ENCODE measurements at places on chromosomes 1 and 21.

- DNase-seq = no peak
These were observed 40.2 kb downstream of the BCL9 start for GRCh38 chr1:147581459-147581858.

GRCh38 chr1:226123212-226123560 lies 60.7 kb downstream of the H3-3A start:
- DNase-seq = no peak

DNA sequence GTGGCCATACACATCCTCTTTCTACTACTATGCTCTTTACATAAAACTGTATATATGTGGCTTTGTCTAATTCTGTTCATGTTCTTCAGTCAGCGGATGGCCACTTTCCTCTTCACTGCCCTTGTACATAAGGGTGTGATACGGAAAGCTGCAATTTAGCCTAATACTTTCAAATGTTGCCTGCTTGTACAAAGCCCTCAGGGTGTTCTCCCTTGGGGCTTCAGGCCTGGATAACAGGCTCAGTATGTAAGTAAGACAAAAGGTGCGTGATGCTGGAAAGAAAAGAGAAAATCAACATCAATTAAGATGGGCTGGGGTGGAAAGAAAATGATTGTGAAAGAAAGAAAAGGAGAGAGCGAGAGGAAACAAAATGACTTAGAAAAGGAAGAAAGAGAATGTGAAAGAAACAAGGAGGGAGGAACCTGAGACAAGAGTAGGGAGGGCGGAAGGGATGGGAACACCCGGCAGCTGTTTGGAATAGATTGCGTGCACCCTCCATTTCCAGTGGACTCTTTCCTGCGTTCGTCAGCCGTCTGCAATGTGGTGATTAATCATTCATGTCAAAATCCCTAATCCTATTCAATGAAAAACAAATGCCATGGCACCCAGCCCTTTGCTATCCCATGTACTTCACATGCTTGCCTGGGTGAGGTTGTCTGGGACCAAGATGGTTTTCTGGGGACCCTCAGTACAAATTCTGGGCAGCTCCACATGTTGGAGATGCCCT lies 553.6 kb downstream of the NUF2 start:
- DNase-seq = no peak

DNA sequence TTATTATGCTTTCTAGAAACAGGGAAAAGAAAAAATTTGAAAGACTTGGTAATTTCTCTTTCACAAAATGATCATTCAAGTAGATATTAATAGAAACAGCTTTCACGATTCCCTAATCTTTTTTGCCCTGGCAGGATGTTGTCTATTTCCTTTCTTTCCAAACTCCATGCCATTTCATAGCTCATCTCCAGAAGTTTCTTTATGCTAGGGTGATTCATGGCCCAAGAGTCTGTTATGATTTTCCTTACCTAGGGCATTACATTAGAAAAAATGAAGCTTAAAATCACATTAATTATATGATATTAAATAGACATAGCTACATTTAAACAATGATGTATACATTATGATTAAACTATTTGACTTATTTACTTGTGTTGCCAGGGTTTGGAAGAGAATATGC lies 762.1 kb downstream of the LTN1 start:
- DNase-seq = no peak

GRCh38 chr1:67921725-67922489 lies 88.6 kb upstream of the GNG12 start:
- no peak for DNase-seq

DNA sequence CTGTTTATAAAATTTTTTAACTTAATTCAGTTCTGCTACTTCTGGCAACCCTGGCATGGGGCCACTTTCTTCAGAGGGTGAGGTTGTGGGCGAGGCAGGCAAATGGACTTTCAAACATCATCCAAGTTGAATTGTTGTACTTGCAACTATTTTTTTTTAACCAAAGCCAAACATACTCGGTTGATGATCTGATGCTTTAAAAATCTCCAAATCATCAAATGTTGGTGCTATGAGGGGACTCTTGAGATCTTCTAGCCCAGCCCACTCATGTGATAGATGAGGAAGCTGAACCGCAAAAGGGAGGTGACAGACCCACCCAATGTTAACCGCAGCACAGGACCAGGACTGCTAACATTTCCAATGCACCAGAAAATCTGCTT lies 6.7 kb downstream of the SLC1A7 start:
- no peak for DNase-seq

DNA sequence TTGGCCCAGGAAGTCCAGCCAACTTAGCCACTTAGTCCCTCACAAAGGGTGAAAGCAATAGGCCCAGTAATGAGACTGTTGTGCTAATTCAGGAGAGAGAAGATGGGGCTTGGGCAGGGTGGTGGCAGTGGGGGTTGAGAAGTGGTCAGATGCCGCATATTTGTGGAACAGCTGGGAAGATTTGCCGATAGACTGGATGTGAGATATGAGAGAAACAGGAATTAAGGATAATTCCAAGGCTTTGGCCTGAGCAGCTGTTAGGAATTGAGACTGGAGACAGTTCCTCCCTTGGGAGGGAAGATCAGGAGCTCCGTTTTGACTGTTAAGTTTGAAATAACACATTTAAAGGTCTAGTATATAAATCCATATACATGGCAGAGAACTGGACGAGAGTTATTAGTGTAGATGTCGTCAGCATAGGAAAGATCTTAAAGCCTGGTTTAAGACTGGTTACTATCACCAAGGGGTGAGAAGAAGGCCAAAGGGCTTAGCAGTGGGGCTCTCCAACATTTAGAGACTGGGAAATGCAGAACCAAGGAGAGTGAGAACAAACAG lies 323.7 kb upstream of the FAM78B start:
- no peak for DNase-seq

DNA sequence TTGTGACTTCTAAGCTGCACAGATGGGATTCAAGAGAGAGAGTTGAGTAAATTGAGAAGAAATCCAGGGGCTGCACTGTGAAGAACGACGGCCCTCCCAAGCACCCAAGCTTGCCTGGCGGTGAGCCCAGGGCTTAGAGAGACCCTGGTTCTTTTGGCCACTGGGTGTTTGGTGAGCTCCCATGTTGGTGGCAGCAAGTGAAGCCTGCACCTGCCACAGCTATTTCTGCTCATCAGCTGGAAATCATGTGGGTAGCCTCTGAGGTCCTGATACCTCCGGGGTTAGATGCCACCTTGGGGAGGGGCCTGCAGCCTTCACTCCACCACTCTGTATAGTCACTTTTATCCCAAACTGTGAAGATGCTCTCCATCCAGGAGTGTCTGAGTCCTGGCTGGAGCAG lies 6.2 kb upstream of the BTG2 start:
- no peak for DNase-seq

GRCh38 chr1:212487286-212487685 lies 54.6 kb downstream of the NENF start:
- no peak for DNase-seq

- DNase-seq = no peak
These were observed 208.7 kb downstream of the SIPA1L2 start for GRCh38 chr1:232421143-232421796.

- DNase-seq = no peak
These were observed 13.1 kb downstream of the PDIK1L start for GRCh38 chr1:26124418-26125331.

GRCh38 chr1:214010197-214010573 lies 22.4 kb downstream of the PROX1 start:
- DNase-seq = no peak

DNA sequence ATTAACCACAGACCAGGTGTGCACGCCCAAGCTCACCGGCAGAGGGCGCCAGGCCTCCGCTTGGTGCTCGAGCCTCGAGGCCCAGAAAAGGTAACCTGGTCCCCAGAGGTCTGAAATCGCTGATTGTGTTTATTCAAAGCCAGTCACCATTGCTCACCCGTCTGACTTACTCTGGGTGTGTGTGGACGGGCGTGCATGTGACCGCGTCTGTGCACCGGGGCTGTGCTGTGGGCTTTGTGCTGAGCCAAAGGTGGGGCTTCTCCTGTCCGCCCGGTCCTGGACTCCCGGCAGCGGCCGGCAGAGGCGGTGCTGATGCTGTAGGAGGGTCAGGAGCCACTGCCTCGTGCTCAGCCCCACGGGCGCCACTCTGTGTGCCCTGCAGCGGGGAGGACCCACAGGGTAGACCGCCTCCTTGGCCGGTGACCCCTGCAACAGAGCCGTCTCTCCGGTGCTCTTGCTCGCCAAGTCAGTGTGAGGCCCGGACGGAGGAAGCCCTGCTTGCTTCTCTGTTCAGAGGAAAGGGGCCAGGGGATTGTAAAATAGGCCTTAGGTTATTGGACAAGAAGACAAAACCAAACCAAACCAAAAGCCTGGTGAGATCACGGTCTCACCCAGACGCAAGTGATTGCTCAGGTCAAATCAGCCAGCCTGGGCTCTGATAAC lies 32.0 kb upstream of the BTG2 start:
- DNase-seq = peak; percentile 92

DNA sequence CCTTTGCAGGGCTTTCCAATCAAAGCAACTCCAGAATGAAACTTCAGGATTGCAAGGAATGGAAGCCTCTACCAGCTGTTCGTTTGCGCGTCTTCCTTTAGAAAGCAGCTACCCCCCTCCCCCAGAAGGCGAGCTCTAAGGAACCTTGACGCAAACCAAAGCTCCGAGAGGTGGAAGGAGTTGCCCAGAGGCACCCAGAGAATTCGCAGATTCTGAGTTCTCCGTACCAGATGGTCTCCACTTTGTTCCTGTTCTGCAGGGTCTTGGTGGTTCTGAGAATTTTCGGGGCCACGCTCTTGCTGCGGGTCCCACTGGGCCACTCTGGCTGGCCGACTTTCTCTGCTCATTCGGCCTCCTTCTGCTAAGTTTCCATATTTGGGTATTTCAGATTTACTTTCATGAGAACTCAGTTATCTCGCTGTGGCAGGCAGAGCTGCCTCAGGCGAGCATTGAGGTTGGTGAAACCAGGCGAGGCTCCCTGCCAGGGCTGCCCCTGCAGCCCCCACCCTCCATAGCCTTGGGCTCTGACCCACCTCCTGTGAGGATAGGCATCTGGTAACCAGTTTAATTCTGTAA lies 801 bp downstream of the TRAF5 start:
- DNase-seq = no peak

DNA sequence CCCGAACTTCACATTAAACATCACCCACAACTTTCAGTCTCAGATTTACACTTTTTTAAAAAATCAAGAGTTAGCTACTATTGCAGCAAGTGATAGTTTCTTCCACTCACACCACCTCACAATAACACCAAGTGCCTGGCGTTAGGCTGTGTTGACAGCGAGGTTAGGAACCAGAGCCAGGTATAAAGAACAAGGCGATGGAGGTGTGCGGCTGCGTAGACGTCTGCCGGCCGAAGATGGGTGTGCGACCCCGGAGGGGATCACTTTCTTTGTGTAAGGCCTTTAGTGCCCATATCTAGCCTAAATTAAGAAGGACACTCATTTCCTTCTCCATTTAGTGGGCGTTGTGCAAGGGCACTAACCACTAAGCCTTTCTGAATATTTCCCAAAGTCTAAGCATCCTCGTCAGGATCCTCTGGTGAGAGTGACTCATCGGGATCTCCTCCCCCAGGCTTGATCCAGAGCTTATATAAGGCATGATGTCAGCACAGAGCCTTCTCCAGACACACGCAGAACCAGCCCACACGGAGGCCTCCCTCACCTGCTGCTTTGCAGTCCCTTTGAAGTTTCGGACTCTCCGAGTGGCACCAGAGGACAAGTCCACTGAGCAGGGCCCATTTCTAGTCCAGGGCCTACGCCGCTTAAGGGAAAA lies 11.8 kb downstream of the NHLH2 start:
- DNase-seq = no peak

DNA sequence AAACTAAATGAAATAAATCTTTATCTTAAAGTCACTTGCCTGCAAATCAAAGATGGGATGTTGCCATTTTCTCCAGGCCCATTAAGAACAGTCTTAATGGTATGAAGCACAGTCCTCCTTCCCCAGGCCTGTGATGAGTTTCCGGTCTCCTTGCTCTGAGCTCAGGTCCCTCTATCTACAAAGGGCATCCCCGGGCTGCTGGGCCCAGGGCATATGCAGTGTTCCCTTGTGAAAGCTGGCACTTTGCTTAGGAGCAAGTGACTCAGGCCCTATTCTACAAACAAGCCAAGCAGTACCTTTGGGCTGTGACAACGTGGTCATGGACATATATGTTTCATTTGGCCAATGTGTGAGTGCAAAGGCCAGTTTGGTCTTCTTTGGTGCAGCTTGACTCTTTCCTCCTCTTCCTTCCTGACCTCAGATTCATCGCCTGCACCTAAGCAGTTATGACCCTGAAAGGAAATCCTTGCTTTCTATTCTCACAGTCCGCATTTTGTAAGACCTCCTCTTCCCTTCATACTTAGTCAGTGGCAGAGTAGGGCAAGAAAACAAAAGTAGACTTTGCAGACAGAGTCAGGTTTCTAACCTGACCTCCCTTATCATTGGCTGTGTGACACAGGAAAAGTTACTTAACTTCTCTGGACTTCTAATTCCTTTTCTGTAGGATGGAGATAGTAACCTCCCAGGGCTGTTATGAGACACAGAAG lies 109.5 kb downstream of the ERG start:
- DNase-seq = no peak

GRCh38 chr1:204366759-204367158 lies 7.0 kb upstream of the PLEKHA6 start:
- no peak for DNase-seq

DNA sequence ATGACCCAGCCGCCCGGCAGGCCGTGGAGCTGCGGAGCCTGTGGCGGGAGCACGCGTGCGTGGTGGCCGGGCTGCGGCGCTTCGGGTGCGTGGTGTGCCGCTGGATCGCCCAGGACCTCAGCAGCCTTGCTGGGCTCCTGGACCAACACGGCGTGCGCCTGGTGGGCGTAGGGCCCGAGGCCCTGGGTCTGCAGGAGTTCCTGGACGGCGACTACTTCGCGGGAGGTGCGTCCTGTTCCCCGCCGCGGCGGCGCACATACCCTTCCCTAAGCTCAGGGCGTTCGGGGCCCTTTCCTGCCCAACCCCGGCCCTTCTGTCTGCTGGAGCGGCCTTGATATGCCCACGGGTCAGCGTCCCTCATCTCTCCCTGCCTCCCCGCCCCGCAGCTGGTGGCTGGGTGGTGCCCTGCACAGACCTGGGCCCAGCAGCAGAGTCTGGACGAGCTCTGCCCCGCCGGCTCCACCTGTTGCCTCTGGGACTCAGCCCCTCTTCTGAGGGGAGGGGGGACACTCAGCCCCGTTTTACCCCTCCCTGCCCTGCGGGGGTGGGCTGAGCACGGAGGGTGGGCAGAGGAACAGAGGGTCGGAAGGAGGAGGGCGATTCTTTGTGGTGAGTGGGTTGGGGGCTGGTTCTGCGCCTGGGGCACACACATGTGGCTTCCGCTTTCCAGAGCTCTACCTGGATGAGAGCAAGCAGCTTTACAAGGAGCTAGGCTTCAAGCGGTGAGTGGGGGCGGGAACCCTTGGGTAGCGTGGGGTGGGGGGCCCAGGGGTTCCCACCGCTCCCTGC lies 688 bp downstream of the PRXL2B start:
- DNase-seq = no peak

DNA sequence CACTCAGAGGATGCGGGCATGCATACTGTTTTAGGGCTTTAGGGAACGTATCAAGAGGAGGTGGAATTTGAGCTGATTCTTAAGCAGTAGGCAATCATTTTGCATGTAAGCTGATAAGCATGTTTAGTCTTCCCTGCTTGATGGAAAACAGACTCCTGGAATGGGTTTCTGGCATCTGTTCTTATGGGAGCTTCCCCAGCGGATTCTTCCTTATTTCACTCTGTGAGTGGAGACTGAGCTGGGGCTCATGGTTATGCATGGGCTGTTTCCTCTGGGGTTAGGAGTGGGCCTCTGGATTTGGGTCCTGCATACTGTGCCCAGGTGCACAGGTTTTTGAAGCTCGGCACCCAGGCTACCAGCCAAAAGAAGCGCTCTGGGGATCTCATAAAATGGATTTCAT lies 93.4 kb downstream of the DIRAS3 start:
- no peak for DNase-seq

GRCh38 chr1:167795810-167796740 lies 74.3 kb downstream of the MPZL1 start:
- no peak for DNase-seq

GRCh38 chr21:46018615-46019014 lies 37.0 kb downstream of the COL6A1 start:
- no peak for DNase-seq
